D341Med (cell line): ENCODE measurements at places on chromosomes 3 and 15.

DNA sequence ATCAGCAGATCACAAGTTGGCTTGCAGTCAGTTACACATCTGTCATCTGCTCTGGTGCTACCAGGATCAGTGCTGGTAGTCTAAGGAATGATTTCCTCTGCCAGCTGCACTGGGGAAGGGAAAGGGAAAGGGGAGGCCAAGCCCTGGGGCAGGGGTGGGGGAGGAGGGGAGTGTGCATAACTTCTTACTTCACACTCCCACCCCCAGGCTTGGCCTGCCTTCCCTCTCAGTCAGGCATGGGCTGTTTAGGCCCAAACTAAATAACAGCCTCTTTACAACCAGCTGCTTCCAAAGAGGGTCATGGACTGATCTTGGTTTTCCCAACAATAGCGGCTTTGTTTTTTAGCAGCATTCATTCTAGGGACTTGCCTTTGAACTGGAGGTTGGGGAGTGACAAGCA lies 86.1 kb upstream of the PSMD6 start:
- DNase-seq = peak; percentile 38

- no peak for DNase-seq
Measured at GRCh38 chr3:95705786-95706418, 1108.5 kb upstream of the EPHA6 start.

- peak; percentile 51 for DNase-seq
Measured at GRCh38 chr3:129121016-129121791, 400 bp downstream of the RAB43 start.

DNA sequence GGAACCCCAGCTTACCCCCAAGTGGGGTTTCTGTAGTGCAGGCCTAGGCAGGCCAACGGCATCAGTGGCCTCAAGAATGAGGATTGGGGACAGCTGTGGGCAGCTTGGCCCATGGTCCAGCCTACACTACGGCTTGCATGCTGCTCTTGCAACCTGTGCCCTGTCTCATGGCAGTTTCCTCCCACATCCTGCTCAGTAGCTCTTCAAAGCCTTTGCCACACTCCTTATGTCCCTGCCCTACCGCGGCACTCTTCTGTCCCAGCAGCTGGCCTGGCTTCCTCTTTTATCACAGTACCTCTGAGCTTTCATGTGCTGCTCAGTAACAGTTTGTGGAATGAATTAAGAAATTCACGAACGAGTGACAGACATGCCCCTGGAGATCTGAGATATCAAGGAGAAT lies 431.0 kb downstream of the EPHB1 start:
- DNase-seq = no peak

DNA sequence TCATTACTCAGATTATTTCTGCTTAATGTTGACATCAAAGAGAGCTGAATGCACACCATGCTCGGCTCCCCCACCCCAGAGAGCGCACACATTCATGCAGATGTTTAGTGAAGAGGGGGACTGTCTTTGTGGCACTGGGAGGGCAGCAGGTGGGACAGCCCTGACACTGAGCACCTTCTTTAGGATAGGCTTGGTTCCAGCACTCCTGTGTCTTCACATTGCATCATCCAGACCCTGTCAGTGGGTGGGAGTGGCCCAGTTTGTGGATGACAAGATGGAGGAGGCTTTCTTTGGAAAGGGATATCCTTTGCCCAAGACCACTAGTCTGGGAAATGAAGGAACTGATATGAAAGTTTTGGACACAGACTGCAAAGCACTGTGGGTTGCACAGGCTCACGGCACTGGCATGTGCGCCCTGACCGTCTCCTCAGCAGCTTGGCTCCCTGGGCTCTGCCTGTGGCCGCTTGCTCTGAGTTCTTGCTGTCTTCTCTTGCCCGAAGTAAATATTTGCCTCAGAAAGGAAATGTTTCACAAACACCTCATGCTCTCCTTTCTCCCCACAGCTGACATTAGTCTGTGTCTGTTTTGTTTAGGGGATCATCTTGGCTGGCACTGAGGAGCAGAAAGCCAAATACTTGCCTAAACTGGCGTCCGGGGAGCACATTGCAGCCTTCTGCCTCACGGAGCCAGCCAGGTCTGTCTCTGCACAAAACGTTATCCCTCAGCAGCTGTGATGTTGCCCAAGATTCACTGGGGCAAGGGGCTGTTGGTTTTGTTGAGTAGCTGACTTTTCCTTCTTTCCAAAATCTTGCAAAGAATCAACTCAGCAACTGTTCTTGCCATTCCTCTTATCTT lies 16.6 kb downstream of the ACAD9 start:
- DNase-seq = no peak

GRCh38 chr3:13004376-13004775 lies 68.9 kb downstream of the IQSEC1 start:
- DNase-seq = no peak

GRCh38 chr3:185846037-185846436 lies 21.2 kb upstream of the IGF2BP2 start:
- DNase-seq = no peak

DNA sequence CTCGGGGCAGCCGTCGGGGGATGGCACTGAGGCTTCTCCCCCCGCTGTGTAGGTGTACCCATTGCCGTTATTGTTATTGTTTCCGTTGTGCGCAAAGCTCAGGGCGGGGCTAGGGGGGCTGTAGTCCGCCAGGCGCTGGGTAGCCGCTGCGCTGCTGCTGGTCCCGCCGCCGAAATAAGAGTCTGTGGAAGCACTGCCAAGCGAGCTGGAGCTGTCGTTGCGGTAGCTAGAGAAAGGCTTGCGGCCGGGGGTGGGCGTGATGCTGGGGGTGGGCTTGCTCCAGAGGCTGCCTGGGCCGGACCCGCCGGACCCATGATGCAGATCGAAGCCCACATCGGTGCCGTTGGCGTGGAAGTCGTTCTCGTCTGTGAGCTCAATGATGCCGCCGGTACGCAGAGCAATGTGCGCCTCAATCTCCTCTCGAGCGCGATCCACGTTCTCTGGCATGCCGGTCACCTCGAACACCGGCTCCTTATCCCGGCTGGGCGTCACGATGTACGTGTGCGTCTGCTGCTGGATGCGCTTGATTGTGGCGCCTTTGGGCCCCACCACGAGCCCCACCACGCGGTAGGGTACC lies 1.9 kb downstream of the MEX3B start:
- DNase-seq = peak; percentile 43

DNA sequence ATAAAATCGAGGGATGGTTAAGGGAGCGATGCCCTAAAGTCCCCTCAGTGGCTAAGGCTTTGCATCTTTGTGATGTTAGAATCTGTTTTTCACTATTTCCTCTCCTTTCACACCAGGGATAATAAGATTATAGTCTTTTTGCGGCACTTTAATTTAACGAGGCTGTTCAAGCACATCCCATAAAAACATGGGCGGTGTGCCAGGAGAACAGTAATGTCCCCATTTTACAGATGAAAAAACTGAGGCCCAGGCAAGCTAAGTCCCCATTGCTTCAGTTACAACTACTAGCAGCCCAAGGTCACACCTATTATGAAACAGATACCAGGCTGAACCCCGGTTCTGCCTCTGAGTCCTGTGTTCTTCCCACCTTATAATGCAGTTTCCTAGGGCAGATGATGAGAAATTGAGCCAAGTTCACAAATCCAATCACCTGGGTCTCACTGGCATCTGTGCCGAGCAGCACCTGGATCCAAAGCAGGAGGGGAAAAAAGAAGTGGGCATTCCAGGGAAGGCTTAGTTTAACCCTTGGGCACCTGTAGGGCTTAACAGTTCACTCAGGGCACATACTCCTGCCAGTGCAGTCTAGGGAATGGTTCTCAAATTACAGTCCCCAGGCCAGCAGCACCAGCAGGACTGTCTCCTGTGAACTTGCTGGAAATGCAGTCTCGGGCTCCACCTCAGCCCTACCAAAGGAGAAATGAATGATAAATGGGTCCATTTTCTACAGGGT lies 169.3 kb downstream of the RAB11A start:
- no peak for DNase-seq

DNA sequence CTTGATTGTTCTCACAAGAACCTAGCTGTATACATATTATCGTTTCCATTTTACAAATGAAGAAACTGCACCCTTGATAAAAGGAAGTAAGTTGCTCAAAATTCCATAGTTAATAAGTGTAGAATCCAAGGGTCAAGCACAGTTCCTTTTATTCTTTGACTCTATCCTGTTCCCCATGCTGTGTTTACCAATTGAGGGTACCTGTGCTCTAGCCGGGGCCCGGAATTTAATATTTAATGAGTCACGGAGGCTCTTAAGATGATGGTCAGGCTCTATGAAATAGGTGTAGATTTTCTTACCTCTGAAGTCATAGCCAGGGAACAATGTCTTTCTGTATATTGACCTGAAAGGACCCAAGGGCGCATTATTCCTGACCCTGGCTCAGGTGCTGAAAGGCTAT lies 65.2 kb downstream of the LPP start:
- no peak for DNase-seq

DNA sequence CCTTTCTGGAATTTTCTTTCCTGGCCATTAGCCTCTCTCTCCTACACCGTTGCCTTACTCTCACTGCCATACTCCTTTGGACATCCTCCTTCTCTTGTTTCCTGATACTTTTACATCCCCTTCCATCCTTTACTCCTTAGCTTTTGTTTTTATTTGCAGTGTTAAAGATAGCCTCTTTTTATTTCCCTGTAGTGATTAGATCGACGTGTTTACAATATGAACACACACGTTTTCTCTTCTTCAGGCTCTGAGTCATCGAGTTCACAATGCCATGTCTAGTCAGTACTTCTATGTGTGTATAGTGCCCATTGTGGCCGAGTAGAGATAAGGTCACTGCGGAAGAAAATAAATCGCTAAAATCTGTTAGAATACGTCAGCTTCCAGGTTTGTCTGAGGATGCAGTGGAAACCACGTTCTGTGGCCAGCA lies 208.5 kb downstream of the LPP start:
- DNase-seq = no peak

DNA sequence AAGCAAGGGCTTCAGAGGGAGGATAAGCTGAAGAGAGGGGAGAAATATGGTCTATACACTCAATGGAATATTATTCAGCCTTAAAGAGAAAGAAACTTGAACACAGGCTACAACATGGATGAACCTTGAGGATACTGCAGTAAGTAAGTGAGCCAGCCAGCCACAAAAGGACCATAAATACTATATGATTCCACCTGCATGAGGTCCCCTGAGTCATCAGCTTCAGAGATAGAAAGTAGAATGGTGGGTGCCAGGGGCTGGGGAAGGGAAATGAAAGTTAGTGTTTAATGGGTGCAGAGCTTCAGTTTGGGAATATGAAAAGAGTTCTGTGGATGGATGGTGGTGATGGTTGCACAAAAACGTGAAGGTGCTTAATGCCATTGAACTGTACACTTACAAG lies 68.4 kb upstream of the SEC13 start:
- DNase-seq = no peak

DNA sequence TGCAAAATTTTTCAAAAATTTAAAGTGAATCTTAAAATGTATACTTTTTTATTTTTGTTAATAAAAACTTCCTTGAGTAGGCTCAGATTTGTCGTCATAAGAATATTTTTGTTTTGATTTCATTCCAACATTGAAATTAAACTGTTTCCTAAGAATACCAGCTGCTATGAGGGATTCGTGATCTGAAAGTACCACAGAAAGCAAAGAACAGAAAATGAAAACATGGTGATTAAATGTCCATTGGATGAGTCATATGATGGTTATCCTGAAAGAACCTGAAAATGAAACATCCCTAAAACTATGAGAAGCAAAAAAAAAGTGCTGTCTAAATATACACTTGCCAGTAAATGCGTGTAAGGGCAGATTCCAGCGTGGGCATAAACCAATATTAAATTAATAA lies 143.8 kb downstream of the GMNC start:
- no peak for DNase-seq

- no peak for DNase-seq
Measured at GRCh38 chr15:48300038-48300437, 31.2 kb upstream of the DUT start.

DNA sequence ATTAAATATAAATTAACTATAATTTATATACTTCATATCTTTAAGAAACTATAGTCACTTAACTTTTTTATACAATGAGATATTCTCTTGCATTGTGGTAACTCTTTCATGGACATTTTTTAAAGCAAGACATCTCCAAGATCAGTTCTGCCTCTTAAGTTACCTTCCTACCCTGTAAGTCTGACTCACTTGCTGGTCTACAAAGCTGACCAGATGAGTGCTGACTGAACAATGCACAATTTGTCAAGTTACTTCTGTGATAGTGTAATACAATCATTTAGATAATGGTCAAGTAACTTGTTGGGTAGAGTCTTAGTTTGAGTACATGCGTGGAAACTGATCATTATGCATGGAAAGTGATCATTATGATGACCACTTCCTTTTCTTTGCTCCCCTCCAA lies 145.9 kb downstream of the MEIS2 start:
- DNase-seq = no peak

- DNase-seq = no peak
Measured at GRCh38 chr3:80050826-80051601, 283.2 kb upstream of the ROBO1 start.

- DNase-seq = no peak
Measured at GRCh38 chr15:57752436-57752835, 45.9 kb downstream of the POLR2M start.

GRCh38 chr3:32959371-32959770 lies 7.9 kb downstream of the CCR4 start:
- no peak for DNase-seq

DNA sequence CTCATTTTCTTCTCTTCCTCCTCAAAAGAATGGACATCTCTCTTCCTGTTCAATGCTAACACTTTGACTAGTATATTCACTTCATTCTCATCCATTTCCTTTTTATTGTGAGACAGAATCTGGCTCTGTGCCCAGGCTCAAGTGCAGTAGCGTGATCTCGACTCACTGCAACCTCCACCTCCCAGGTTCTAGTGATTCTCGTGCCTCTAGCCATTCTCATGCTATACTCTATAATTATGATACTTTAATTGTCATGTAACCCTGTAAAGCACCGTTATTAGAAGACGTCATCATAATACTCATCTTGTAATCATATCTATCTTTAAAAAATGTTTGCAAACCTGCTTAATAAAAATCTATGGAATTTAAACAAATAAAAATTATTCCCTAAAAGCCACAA lies 107.0 kb downstream of the SHOX2 start:
- DNase-seq = no peak

DNA sequence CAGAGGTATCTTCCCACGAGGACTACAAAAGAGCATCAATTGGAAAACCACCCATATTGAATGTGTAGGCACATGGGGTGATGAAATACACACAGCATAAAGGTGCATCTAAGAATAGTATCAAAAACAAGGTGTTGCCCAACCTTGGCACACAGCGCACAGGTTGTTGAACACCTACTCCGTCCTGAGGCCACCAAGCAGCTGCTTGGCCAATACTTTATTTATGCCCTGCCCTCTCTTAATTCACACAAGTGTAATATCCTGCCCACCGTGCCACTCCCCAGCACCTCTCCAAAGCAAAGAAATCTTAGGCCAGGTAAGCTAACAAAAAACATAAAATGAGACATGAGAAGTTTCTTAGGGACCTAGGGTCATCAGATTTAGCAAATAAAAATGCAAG lies 31.2 kb downstream of the WWTR1 start:
- DNase-seq = no peak
